ENCODE measurements at places on chromosomes 4 and X. TPM values are rescaled to one million over a fixed set of nuclear protein-coding genes. Genes with fewer than 3 reads are reported as not detected.

The SEL1L3 gene
- 2.7 TPM for total RNA-seq

The SOX3 gene
- not detected for total RNA-seq

The EOLA1 gene
- 29.6 TPM for total RNA-seq

The FHIP1A gene
- 20.2 TPM for total RNA-seq

The PAK3 gene
- 0.85 TPM for total RNA-seq

The VSIG4 gene
- 126 TPM for total RNA-seq

The C4orf17 gene
- not detected for total RNA-seq

The PAGE5 gene
- not detected for total RNA-seq
